ENCODE measurements at places on chromosomes 4 and X. TPM values are rescaled to one million over a fixed set of nuclear protein-coding genes. Genes with fewer than 3 reads are reported as not detected.

Gene CPE
- polyA plus RNA-seq: 194 TPM

Gene MAGEB2
- not detected for polyA plus RNA-seq

Gene NWD2
- polyA plus RNA-seq: 0.01 TPM

Gene CT45A8
- polyA plus RNA-seq: not detected

Gene HSFX3
- polyA plus RNA-seq: not detected

Gene UCP1
- polyA plus RNA-seq: 0.75 TPM

Gene FOXR2
- not detected for polyA plus RNA-seq

Gene HEPH
- 30.7 TPM for polyA plus RNA-seq

Gene APLN
- 10.7 TPM for polyA plus RNA-seq

Gene ADH7
- polyA plus RNA-seq: not detected

Data from right lung (tissue), 10 donors.